ENCODE measurements at places on chromosomes 6 and 20.

DNA sequence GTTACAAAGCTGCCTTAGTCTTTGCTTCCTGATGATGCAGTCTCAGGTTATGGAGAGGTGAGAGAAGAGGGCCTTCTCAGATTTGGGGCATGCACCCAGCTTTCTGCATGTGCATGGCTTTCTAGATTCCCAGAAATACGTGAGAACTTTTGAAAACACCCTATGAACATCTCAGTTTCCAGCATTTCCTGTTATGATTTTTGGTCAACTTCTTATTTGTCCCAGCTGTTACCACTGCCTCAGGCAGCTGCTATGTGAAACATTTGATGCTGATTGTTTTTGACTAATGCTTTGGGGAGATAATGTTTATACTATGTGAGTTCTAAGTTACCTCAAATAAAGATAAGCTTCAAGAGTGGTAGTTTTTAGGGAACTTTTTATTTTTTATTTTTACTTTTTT is 9.5 kb upstream of the SNAP25 start:
- DNase-seq = no peak

- DNase-seq = peak; percentile 54
Observed at GRCh38 chr20:37651932-37652331, 41.9 kb upstream of the CTNNBL1 start.

- no peak for DNase-seq
Observed at GRCh38 chr6:84360039-84360438, 132.6 kb upstream of the CEP162 start.

DNA sequence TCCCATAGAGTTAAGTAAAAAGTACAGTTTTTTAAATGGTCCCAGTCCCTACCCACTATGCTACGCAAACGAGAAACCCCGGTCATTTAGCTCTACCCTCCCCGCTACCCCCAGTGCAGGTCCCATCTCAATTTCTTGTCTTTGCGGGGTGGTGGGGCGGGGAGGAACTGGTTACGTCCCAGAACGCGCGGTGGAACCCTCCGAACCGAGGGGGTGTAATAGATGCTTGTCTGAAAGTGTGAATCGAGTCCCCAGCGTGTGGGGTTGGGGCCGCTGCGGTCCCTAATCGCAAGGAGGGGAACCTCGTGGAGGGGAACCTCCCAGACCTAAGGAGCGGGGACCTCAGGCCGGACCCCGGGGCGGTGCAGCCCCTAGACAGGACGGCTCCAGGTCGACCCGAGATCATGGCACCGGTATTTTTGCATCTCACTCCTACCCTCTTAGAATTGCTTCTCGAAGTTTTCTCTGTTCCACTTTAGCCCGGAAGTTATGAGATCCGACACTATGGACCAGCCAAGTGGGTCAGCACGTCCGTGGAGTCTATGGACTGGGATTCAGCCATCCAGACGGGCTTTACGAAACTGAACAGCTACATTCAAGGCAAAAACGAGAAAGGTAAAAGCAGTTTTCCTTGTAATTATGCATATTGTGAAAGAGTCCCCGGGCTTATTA is 779 bp downstream of the HEBP2 start:
- DNase-seq = peak; percentile 46

DNA sequence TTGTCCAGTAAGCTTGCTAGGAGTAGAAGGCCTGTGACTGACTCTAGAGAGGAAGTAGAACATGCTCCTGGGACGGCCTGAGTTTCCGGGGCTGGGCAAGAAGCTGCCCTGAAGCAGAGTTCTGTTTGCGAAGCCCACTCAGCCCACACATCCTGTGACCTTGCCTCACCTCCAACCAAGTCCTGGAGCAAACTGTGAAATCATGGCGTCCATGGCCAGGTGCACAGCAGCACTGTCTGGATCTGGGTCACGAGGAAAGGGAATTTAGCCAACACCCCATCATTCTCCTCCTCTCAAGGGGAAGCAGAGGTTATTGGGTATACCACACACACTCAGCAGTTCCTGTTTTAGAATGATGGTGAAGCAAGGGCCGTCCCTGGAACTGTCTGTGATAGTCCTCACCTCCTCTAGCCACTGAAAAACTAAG is 87.5 kb downstream of the CRYBG1 start:
- DNase-seq = no peak

DNA sequence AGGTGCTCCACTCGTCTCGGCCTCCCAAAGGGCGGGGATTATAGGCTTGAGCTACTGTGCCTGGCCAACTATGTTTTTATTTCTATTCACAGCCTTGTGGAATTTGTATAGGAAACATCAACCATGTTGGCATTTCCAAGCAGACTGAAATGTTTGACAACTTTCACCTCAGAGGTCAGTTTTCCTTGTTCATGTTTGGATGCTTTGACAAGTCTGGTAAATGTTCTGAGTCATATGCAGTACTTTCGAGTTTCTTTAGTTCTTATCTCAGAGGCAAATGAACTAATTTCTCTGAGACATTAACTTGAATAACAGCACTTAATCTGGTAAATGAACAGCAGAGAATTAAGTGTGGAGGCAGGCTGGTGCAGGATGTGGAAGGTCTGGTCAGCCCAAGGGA is 373.4 kb upstream of the SYNCRIP start:
- DNase-seq = no peak

Measured in erythroblast (primary cell).